Substantia nigra (tissue), 51 donors: ENCODE measurements at places on chromosomes 5 and 9.

DNA sequence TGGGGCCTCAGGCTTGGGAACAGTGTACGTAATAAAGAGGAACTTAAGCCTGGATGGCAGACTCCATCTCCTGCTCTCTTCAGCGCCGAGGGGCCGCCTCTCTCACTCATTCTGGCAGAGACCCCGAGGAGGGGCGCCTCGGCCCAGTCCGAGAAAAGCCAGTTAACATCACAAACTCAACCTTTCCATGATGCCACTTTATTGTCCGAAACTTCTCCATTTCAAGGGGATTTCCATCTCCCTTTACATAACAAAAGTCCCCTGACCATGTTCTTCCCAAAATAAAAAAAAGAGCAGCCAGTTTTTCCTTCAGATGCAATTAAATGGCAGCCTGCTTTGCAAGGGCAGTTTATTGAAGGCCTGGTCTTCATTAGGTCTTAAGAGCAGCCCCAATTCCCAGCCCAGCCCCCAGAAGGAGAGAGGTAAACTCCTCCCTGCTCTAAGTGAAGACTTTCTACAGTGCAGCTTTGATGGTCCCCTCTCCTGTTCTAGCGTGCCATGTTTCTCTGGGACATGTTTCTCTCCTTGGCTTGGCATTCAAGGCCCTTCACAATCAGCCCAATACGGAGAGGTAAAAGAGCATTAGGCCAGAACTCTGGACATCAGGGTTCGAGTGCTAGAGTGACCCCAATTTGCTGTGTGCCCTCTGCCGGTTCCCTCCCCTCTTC lies 19.5 kb upstream of the RAB14 start:
- peak; percentile 3 for DNase-seq

DNA sequence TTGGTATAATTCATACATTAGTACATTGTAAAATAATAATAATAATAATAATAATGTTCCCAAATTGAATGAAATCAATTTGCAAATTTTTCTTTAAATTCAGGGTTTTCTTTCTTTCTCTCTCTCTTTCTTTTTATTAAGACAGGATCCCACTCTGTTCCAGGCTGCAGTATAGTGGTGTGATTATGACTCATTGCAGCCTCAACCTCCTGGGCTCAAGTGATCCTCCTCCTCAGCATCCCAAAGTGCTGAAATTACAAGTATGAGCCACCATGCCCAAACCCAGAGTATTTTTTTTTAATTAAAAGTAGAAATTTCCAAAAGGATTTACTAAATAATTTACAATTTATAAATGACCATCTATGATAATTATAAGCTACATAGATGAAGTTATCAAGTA lies 117.7 kb downstream of the HOMER1 start:
- DNase-seq: no peak

DNA sequence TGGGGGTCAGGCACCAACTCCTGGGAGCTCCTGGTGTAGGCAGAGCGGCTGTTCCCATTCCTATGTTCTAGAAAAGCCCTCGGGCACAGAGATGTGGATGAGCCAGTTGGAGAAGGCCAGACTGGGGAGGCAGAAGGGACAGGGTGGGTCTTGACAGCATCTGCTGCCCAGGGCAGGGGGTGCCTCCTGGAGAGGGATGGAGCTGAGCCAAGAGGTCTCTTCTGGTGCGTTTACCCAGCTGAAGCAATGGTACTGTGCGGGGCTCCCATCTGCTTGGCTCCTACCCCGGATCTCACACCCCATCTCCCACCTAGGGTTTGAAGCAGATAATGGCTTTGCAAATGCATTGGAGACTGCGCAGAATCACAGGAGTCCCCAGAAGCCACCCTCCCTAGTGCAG lies 41.3 kb downstream of the SHB start:
- no peak for DNase-seq

DNA sequence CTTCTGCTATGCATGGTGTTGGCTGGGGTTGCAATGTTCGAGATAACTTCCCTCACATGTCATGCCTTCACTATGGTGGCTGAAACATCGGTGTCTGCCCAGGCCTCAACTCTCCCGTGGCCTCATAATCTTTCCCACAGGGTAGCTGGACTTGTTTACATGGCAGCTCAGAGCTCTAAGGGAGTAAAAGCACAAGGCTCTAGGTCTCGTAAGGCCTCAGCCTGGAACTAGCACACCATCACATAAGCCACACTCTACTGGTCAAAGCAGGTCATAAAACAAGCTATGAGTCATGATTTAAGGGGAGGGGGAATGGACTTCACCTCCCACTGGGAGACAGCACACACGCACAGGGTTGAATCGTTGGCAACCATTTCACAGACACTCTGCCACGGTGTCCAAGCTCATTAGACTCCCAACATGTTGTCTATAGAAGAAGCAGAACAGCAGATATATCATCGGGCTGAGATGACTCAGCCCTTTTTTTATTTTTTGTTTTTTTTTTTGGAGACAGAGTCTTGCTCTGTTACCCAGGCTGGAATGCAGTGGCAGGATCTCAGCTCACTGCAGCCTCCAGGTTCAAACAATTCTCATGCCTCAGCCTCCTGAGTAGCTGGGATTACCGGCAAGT lies 66.8 kb upstream of the IL17B start:
- no peak for DNase-seq

GRCh38 chr5:93431250-93431649 lies 149.8 kb downstream of the NR2F1-AS1 start:
- DNase-seq: no peak

- DNase-seq: no peak
Observed at GRCh38 chr5:57761513-57761912, 278.9 kb upstream of the ACTBL2 start.

DNA sequence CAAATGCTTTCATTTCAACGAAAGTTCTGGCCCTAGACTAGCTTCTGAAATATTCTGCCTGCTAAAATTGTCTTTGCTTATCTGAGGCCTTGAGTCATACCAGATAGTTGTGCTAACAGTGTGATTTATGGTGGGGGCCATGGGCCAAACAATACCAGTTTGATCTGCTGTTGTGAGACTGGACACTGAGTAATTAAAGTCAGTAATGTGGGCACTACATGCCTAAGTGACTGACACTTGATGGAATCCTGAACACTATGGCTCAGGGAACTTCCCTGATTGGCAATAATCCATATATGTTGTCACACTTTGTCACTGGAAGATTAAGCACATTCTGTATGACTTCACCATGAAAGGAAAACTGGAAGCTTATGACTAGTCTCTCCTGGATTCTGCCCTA lies 127.6 kb upstream of the CYLC2 start:
- DNase-seq: no peak

GRCh38 chr5:123855609-123856008 lies 343.6 kb downstream of the CSNK1G3 start:
- DNase-seq: no peak

DNA sequence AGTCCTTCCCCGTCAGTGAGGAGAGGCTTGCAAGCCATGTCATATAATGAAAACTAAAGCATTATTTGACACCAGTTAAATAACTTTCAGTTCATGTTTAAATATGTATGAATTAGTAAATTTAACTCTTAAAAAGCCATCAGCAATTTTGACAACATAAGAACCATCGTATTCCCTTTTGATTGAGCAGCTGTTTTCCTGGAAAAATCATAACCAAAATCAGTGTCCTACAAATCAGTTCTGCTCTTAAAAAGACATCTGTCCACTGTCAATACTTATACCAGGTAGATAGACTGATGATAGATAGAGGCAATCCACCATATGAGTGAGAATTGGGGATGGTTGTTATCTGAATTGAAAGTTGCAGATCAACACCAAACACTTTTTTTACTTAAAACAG lies 2.3 kb downstream of the DIRAS2 start:
- no peak for DNase-seq

DNA sequence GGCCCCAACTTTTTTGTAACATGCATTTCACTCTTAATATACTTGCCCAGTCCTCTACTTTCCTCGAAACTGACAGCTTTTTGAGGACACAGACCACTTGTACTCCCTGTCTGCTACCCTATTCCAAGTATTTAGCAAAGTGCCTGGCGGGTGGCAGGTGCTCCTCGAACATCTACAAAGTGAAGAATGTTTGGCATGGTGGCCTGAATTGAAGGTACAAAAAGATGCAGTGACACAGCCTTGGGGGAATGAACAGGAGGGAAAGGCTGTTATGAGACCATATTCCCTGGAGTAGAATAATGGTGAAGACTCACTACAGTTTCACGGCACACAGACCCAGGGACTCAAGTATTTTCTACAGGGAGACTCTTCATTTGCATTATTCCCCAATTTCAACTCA lies 590.9 kb downstream of the PRELID2 start:
- DNase-seq: no peak

- DNase-seq: no peak
Observed at GRCh38 chr9:82489201-82489821, 500.7 kb downstream of the SPATA31D1 start.

DNA sequence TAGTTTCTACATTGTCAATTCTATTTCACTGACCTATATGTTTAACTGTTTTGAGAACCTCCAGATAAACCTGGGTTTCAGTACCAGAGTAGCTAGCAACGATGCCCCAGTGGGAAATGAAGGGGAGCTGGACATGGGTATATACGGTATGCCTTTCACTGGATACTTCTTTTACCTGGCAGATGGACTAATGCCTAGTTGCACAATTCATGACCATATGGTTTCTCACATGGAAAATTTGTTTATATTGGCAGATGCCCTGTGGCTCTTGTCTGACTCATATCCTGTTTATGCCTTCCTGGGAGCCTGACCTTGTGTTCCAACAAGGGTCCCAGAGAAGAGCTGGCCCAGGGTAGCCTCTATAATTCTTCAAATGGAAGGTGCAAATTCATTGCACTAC lies 144.1 kb downstream of the MAT2B start:
- DNase-seq: no peak

DNA sequence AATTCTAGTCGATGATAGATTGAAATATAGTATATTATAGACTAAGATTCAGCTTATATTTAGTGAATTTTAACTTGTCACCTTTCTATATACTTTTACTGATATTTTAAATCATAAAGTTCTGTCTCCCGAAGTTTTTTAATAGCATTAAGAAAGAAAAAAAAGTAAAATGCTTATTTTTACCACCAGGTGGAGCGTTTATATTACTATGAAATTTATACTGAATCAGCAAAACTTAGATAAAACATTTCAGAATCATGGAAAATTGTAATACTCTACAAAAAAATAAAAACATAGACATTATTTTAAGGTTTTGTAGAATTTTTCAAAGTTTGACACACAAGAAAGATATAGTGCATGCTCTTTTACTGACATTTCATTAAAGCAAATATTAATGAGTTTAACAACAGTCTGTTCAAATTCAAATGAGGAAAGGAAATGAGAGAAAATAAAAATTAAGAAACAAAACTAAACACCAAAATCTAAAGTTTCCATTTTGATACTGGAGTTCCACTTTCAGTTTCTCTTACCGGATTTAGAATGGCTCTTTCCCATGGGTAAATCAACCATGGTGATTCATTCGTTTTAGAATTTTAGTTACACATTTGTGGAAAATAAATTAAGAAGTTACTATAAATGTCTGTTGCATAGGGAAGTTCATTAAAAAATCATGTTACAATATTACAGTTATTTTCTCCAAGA lies 1035.3 kb downstream of the CDH12 start:
- DNase-seq: no peak

DNA sequence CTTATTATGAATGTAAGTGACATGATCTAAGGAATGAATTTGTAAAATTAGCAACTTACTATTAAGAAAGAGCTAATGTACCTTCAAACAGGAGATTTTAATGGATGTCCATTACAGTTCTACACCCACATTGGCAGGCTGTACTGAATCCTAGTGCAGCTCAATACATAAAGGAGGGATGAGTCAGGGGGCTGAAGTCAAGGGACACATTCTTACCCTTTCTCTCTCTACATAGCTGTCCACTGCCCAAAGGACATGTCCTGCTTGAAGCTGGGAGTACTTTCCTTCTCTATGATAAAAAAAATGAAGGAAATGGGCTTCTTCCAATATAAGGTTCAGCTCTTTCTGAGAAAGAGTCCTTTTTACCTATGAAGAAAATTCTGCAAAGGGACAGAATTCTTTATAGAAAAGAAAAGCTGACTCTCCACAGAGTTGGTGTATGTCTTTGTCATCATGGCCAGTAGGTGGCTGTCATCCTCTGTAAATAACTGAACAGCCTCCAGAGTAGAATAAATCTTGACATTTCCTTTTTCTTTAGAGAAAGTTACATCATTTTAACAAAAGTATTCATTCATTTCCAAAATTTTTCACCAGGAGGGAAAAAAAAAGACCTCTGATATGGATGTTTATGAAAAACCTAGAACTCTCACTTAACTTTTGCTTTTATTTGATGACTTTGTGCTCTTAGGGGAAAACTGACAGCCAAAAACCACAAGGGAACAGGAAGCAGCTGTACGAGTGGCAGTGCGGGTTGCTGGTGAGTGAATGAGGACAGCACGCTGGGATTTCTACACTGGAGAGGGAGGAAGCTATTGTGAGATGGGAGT lies 13.1 kb upstream of the IFNA14 start:
- DNase-seq: no peak
